Caco-2 (cell line): ENCODE measurements at places on chromosomes 2 and 18. TPM values are rescaled to one million over a fixed set of nuclear protein-coding genes. Genes with fewer than 3 reads are reported as not detected.

GRCh38 chr2:164560902-164561301, 60.4 kb downstream of the GRB14 start:
- 0 out of 2 replicates have a peak, but pooled peaks cover 4% of the 10 kb centered on the region for H3K4me1 ChIP-seq
- no peaks in the 10 kb centered on the region for H3K27me3 ChIP-seq
- DNase-seq: no peak

DNA sequence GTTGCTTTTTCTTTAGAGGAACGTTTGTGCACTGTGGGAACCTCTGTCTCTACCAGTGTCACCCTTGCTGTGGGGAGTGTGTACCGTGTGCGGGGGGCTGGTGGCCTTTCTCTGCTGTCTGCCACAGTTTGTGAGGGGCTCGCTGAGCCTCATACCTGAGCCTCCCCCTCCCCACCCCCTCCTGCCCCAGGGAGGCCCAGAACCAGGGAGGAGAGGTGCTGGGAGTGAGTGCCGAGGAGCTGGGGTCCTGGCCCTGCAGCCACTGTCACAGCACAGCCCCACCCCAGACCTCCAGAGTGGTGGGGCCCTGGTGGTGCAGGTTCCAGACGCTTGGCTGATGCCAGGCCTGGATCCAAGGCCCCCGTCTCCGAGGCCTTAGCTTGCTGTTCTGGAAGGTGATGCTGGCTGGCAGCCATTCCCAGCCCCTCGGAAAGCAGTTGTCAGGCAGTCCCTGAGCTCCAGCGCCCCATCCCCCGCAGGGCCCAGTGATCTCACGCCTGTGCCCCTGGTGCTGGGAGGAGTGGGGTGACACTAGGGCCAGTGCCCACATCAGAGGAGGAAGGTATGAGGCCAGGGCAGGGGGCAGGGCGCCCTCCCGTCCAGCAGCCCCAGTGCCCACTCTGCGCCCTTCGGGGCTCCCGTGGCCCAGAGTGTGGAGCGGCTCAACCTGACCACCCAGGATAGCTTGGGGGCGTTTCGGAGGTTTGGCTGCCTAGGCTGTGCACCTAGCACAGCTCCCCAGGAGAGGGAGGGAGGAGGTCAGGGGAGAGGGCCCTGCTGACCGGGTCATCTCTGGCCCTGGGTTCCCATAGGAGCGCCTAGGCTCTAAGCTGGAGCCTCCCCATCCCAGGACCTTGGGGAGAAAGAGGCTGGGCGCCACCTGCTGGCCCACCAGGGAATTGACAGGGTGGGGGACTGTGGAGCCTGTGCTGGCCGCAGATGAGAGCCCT, 53.0 kb upstream of the ALPP start:
- no peak overlapping the region for H3K4me3 ChIP-seq
- peaks cover 7% of the 10 kb centered on the region for H3K4me1 ChIP-seq
- H3K36me3 ChIP-seq: no peaks in the 10 kb centered on the region
- no peak overlapping the region for H3K27ac ChIP-seq
- H3K27me3 ChIP-seq: no peaks in the 10 kb centered on the region

GRCh38 chr2:149814049-149814448, 226.5 kb upstream of the MMADHC start:
- no peak for DNase-seq
- no peak overlapping the region for H3K27ac ChIP-seq
- H3K27me3 ChIP-seq: no peaks in the 10 kb centered on the region
- H3K36me3 ChIP-seq: no peaks in the 10 kb centered on the region
- no peak overlapping the region for H3K4me3 ChIP-seq

POTEC gene
- not detected in 2 replicates for total RNA-seq
